Fibroblast of villous mesenchyme (primary cell): ENCODE measurements at places on chromosomes 3 and 15.

GRCh38 chr3:59644479-59645402, 594.9 kb upstream of the CFAP20DC start:
- no peak for DNase-seq

DNA sequence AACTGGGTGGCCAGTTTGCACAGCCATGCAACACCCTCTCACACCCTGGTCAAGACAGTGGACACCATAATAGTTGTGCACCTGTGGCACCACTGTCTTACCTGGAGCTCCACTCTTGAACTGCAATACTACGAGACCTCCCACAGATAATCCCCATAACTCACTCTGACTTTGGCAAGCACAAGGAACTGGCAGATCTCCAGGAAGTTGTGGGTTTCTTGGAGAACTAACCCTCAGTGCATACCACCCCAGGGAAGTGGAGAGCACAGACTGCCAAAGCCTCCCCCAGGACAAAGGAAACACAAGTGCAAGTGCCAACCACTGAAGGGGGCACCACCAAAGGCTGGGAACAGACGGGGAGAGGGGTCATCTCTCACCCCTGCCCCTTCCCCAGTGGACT, 318.6 kb downstream of the SUCLG2 start:
- peak; percentile 1 for DNase-seq

- no peak for DNase-seq
These were observed 169.3 kb upstream of the STAC start for GRCh38 chr3:36210840-36211651.

- no peak for DNase-seq
These were observed 588.9 kb downstream of the NTRK3 start for GRCh38 chr15:87667643-87668042.

DNA sequence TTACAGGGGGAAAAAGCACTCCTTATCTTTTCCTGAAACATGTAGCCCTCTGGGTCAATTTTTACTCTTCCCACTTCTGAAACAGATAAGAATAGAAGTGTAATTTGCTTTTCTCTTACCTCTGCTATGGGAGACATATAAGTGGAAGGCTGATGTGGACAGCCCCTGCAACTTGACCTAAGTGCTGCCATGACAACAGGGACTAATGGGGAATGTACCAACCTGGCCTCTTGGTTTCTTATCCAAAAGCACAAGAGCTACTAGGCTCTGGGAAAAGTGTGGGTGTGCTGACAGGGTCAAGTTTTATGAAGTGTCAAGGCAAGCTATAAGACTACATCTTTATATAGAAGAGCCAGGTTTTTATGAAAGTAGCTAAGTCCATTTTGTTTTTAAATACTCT, 1246.5 kb downstream of the OTOL1 start:
- DNase-seq: peak; percentile 15

DNA sequence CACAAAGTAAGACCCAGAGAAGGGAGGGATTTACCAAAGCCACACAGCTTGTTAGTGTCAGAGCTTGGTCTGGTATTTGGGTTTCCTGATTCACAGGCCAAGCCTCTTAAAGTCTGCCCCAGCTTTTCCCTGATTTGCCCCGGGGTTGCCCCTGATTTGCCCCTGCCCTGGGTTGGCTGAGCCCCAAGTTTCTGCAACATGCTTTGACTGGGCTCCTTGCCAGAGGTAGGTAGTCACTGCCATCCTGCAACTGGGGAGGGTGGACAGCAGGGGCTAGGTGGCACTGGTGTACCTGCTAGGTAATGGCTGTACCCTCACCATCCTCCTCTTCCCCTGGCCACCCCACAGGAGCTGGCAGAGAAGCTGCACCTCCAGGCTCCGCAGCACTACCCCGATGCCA, 2.5 kb downstream of the MPI start:
- no peak for DNase-seq

DNA sequence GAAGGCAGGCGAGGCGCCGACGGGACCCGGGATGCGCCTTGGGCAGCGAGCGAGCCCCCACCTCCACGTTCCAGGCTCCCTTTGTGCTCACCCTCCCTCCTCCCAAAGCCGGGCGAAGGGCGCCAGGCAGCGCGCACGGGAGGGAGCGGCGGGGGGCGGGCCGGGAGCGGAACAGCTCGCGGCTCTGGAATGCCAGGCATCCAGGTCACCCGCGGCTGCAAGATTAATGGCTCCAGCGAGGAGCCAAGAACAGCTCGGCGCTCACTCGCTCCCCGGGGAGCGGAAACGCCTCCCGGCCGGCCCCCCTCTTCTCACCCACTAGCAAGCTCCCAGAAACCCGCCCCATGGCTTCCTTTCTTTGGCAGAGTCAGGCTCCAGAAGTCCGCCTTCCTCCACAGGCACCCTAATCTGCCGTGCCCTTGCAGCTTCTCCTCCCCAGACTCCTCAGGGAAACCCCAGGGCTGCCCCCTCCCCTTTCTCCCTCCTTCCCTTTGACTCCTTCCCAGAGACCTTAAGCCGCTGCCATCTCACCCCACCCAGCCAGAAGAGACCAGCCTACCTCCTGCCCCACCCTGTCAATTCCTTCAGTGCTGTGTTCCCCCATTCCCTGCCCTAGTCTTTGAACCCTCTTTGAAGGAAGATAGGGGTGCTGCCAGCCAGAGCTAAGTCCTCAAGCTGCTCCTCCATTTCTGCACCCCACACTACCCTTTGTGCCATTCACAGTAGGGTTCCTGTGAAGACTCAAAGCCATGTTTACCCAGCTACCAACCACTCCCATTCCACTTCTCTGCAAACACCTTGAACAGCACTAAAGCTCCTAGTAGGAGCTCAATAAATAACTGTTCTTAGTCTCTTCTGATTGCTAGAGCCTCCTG, 9.9 kb downstream of the AMOTL2 start:
- peak; percentile 97 for DNase-seq

DNA sequence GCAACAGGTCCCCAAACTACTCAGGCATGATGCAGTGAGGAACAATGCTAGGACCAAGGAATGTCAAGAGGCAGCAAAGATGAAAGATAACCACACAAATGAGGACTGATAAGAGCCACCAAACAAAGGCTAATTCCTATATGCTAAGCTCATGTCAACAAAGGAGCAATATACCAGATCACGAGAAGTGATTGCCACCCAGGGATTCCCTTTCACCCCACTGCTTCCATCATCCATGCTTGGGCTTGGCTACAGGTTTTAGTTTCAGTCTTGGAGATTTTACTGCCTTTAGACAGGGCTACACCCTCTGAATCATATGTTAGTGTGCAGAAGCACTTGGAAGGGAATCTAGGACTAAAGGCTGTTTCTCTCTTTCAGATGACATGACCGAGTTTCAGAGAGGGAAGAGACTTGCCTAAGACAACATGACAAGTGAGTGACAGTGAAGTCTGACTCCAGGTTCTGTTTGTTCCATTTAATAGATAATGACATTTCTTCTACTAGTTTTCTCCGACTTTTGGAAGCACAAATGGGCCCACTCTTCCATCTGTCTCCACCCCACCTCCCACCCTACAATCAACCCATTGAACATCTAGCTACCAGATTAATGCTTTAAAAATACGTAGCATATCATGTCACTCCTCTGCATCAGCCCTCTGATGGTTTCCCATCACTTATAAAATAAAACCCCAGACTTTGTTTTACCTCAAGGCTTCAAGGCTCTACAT, 173.5 kb upstream of the LRRN1 start:
- no peak for DNase-seq

GRCh38 chr15:68268405-68268804, 9.1 kb upstream of the FEM1B start:
- no peak for DNase-seq

DNA sequence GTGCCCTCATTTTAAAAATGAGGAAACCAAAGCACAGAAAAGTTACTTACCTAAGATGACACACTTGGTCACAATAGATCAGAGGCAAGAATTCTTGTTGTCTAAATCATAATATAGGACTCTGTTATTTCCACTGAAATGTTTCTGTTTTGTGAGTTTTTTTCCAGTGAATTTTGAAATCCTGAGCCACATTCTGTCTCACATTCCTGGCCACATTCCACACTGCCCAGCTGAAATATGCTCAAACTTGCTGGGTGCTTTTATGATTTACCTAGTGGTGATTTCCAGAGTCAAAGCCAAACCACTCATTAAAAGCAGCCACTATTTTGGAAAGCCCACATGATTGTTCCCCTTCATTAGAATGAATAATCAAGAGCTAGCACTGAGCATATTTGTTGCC, 82.3 kb upstream of the NPHP3 start:
- DNase-seq: no peak

DNA sequence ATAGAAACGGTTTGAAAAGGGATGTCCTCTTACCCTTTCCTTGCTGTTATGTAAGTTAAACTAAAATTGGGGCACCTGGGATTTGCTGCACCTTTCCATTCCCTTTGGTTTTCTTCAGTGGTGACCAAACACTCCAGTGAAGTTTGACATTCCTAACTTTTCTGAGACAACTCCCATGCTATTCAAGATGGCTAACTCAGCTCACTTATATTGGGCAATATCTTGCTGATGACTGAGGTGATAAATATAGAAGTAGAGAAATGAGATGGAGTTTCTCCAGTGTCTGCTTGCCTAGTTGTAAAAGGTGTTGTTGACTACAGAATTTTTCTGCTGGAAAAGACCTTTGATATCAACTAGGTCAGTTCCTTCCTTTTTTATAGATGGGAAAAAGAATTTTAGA, 291.8 kb downstream of the GAP43 start:
- DNase-seq: no peak

DNA sequence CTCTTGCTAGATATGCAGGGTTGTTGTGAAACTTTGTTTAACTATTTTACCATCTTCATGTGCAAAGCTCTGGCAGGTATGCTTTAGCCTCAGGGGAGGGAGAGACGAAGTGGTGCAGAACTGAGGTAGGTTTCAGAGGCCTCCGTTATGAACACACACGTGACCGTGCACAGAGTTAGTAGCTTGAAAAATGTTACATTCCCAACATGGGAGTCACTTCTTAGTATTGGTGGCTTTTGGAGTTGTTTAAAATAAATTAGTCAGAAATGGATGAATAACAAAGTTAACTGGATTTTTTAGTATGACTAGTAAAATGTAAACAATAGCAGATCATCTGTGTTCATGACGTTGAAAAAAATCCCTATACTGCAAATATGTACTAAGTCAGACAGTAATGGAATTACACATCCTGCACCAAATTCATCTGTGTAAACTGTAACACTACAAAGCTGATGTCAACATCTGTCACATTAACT, 279.6 kb downstream of the KLF13 start:
- DNase-seq: peak; percentile 51

DNA sequence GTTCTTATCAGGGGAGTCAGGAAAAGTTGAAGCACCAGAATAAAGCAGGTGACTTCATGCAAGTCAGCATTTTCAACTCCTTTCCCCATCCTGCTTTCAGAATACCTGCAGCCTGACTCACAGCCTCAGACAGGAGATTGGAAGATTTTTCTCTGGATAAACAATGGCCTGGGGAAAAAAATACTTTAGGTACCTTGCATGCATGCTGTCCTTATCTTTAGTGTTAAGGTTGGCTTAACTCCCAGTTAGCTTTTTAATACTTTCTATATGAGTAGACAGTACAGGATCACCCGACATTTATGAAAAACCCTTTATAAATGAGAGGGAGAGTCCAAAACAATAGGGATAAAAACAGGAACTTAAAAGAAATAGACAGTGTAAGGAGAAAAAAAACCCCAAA, 53.6 kb downstream of the PAK2 start:
- peak; percentile 89 for DNase-seq

DNA sequence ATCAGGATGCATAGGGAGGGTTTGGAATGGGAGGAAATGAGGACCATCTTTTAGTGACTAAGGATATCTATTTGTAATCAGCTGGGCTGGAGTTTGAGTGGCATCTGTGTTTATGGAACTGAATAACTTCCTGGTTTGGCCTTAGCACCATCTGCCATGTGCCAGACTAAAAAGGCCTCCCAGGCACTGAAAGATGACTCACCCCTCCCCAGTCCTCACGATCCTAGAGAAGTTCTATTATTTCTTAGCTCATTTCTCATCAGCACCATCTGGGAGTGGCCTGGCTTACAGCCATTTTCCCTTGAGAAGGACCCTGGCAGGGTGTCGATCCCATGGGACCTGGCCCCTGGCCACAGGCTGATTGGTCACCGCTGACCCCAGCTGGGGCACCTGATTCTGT, 23.9 kb upstream of the CTXND1 start:
- DNase-seq: no peak

GRCh38 chr3:18812316-18812715, 336.0 kb upstream of the KCNH8 start:
- peak; percentile 48 for DNase-seq

DNA sequence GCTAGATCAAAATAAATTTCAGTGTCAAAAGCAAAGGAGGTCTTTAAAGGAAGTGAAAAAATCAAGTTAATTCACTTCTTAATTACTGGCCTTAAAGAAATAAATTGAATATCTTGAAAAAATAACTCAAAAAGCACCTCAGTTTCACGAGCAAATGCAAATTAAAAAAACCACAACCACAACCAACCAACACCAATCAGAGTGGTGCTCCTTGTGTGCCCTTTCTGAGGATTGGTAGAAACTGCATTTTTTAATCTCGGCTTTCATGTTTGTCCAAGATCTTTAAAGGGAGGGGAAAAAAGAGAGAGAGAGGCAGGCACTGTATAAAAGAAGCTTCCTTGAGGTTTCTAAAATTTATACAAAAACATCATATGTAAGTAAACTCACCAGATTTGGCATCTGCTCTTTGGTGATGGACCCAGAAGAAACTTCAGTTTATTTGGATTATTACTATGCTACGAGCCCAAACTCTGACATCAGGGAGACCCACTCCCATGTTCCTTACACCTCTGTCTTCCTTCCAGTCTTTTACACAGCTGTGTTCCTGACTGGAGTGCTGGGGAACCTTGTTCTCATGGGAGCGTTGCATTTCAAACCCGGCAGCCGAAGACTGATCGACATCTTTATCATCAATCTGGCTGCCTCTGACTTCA, at the start of gene GPR15:
Gene GPR15 (plus strand): TSS at position 357 of the 653 bp plus-strand sequence. CDS start 56 bp downstream, at position 413.
- DNase-seq: no peak

- no peak for DNase-seq
These were observed 118.5 kb downstream of the TLE3 start for GRCh38 chr15:69979262-69979661.

- DNase-seq: no peak
These were observed 826.7 kb downstream of the AGBL1 start for GRCh38 chr15:86906376-86906775.

- peak; percentile 78 for DNase-seq
These were observed at the start of gene ABTB1 for GRCh38 chr3:127672429-127673190. ABTB1 (plus strand) TSS chr3:127672952; CDS start chr3:127673026, 74 bp downstream.

DNA sequence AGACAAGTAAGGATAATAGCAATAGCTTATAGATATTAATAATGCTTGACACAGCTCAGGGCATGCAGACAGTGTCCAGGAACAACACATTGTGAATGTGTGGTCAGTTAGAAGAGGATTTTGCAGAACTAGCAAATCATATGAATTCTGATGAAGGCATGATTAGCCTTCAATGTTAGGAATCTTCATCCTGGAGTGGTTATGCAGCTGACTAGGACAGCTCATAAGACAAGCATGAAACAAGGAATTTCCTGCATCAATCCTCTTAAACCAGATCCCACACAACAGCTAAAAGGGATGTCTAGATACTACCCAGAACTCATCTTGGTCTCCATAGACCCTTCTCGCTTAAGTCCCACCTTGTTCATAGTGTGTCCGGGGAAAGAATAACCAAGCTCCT, 499.0 kb upstream of the ATP11B start:
- DNase-seq: no peak
